ENCODE measurements at places on chromosomes 5 and 9. TPM values are rescaled to one million over a fixed set of nuclear protein-coding genes. Genes with fewer than 3 reads are reported as not detected.

C5orf46 gene
- 1.0 TPM for total RNA-seq

LRRC19 gene
- total RNA-seq = not detected

ELAVL2 gene
- not detected for total RNA-seq

PCDHA9 gene
- not detected for total RNA-seq

OSMR gene
- total RNA-seq = 45.3 TPM

CARD6 gene
- total RNA-seq = 16.1 TPM

AJM1 gene
- total RNA-seq = 5.9 TPM

IL13 gene
- not detected for total RNA-seq

IFNB1 gene
- total RNA-seq = not detected

ANKRD34B gene
- 0.15 TPM for total RNA-seq

FST gene
- 0.63 TPM for total RNA-seq

ZNF618 gene
- 0.23 TPM for total RNA-seq

GIN1 gene
- 7.9 TPM for total RNA-seq
